ENCODE measurements at places on chromosomes 3 and 15.

DNA sequence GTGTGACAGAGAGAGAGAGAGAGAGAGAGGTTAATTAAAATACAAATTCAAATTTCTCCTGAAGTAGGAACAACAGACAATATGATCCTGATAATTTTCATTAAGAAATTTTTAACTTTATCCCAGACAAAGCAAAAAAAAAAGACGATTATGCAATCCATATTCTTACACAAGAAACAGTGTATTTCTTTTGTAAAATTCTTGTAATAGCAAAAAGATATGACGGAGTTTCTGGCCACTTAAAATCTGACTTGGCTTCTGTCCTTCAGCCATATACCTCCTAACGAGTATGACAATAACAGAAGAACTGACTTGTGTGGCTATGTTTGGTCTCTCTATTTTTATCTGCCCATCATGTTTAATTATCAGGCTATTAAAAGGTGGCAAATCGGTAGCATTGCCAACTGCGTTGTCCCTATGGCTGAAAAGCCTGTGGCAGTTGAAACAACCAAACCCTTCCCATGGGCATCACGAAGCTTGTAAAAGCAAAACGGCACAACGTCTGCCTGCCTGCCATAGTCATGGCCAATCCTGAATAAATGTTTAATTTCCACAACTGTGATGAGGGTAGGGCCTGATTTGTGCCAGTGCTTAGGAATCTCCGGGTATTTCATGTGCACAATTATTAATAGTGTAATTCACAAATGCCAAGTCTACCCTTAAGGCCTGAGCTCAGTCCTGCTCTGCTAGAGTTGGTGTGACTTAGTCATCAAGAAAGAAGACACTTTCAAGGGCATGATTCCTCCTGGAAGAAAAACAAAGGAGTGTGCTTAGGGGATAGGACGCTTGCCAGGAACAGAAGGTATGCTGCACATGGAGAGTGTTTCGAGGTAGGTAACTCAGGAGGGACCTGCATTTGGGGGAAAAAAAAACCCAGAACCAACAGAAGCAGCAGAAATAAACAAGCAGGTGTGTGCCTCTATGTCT is 1090.2 kb downstream of the FHIT start:
- no peak for DNase-seq

- DNase-seq, result no peak
These were observed 305.5 kb downstream of the SHQ1 start for GRCh38 chr3:72542781-72543180.

GRCh38 chr3:178306432-178307115 is 229.7 kb upstream of the KCNMB2 start:
- DNase-seq, result peak; percentile 69

- no peak for DNase-seq
These were observed 263.2 kb upstream of the TGFBR2 start for GRCh38 chr3:30343067-30343831.

GRCh38 chr3:163722405-163722804 is 1355.9 kb downstream of the SI start:
- DNase-seq, result no peak

DNA sequence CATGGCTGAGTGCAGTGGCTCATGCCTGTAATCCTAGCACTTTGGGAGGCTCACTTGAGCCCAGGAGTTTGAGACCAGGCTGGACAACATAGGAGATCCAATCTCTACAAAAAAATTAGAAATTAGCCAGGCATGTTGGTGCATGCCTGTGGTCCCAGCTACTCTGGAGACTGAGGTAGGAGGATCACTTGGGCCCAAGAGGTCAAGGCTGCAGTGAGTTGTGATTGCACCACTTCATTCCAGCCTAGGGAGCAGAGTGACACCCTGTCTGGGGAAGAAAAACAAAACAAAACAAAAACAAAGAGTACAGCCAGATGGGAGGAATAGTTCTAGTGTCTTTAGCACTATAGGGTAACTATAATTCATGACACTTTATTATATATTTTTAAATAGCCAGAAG is 26.2 kb upstream of the COMMD4 start:
- DNase-seq, result no peak

DNA sequence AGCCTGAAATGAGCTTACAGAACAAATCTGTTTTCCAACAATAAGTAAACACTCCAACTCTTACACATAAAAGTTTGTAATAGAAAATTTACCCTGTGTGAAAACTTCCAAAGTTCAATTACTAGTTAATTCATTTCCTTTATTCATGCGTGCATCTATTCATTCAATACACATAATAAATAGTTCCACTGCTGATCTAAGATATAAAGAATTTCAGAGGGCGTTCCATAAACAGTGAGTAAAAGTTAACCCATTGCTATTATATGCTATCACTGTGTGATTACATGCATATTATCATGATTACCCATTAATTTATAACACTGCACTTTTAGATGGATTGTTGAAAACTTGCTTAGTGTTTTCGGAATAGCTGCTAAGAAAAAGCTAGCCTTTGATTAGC is 36.2 kb upstream of the CFAP20DC start:
- DNase-seq, result no peak

- DNase-seq, result no peak
These were observed 38.6 kb upstream of the DPPA4 start for GRCh38 chr3:109375975-109376374.

DNA sequence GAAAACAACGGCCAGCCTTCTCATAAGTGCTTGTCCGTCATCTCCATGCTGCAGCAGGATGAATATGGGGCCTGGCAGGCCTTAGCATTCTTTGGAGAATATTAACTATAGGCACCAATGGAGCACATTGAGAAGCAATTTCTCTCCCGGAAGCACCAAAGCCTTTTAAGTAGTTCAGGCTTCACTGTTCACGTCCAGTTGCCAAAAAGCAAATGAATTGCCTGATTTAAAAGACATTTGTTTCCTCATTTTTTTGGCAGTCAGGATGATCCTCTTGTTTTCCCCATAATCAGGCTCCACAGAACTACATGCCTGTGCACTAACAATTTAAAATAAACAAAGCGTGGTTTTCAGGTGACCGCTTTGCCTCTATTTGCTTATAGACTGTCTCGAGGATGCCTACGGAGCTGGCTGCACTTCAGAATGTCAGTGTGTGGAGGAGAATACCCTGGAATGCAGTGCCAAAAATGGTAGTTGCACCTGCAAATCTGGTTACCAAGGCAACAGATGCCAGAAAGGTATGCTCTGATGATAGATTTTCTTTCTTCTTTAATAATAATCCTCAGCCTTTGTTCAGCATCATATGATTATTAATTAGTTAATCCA is 725.2 kb upstream of the GOLIM4 start:
- no peak for DNase-seq

DNA sequence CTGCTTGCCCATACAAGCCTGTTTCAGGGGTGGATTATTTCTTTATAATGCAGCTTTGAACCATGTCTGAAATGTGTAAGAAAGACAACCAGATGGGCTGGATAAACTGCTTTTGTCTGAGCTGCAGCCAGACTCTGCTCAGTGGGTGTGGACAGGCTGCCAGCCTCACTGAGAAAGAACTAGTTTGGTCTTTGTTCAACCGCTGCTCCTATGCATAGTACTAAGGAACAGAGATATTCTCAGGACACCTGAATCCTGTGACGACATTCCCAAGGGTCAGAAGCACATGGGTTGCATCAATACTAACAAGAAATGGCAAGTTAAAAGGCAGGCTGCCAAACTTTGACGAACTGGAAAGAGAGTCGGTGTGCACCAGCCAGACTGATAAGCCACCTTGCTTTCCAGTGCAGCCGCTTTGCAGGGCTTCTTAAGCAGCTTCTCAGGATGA is 57.2 kb downstream of the PLD1 start:
- peak; percentile 27 for DNase-seq

- DNase-seq, result no peak
These were observed 26.9 kb upstream of the MFSD1 start for GRCh38 chr3:158774965-158775364.

DNA sequence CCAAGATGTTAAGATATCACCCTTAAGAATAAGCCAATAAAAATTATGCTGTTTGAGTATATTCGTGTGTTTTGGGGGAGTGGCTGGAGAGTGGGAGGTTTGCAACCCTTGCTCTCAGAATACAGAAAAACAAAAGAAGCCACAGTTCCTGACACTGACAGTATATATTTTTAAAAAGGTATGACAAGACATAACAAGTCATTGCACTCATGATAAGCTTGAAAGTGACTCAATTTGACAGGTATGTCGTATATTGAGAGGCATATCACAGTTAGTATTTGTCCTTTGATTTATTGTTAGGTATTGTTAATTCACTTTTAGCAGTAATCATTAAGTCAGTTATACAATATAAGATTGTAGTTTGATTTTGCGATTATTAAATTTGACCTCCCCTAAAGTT is 73.1 kb upstream of the TSC22D2 start:
- no peak for DNase-seq

DNA sequence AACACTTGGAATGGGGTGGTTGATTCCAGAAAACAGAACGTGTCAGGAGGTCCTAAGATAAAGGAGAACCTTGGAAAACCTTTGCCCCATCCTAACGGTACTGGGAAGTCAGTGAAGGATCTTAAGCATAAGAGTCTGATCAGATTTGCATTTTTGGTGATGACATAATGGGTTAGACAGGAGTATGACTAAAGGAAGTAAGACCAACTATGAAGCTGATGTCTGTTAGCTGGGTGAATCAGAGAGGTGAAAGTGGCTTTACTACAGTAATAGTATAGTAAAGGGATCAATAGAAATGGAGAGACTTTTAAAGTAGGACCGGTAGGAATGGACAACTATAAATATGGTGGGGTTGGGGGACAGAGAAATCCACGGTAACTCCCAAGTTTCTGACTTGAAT is 12.6 kb downstream of the GTF2A2 start:
- no peak for DNase-seq

- no peak for DNase-seq
These were observed 155.8 kb downstream of the FAM43A start for GRCh38 chr3:194841515-194841841.

DNA sequence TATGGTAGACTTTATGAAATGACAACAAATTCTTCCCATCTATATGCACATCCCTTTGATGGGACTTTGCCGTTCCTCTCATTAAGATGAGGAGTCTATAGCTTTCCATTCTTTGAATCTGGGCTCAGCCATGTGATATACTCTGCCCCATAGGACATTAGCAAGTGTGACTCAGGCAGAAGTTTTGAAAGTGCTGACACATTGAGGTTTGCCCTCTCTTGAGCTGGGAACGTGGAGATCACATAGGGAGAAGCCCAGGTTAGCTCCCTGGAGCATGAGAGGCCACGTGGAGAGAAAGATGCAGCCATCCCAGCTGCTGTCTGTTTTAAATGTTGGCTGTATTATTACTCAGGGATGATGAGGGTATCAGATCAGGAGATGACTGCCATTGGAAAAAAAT is 67.7 kb upstream of the OXTR start:
- DNase-seq, result peak; percentile 77

DNA sequence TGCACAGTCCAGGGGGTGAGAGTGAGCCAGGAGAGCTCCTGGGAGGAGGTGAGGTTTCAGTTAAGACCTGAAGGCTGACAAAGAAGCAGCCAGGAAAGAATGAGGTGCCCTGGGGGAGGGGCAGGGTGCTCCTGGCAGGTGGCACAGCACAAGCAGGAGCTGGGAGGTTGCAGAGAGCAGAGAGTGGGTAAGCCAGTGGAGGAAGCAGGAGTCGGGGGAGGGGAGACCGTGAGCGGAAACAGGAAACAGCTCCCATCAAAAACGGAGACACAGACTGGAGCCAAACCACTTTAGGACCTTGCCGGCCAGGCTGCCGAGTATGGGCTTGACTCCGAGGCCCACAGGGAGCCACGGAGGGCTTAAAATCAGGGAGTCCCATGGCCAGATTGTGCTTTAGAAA is 12.1 kb upstream of the FBLN2 start:
- DNase-seq, result no peak

DNA sequence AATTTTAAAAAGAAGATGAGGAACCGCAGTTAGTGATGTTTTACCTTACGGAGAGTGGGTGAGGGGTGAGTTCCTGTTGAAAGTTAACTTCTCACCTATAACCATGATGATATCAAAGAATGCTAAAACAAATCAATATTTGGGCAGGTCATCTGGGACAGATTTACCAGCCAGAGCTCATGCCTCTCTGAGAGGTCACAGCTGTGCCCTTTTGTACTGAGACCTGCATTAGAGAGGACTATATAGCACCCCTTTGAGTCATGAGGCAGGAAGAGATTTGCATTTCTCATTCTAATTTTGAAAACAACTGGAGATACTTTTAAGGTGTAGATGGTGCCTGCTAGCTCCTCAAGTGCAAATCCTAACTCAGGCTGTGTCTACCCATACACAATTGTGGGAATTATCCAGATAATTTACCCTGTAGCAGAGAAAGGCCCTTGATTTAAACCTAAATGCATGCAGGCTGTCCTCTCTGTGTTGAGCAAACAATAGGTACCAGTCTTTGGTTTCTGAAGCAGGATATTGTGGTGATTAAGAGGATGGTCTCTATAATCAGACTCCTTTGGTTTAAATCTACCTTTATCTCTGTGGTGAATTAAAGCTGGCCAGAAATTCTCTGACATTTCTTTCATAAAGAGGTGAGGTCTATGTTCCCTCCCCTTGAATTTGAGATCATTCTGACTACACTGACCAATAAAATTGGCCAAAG is 5.8 kb upstream of the TM4SF4 start:
- DNase-seq, result no peak

DNA sequence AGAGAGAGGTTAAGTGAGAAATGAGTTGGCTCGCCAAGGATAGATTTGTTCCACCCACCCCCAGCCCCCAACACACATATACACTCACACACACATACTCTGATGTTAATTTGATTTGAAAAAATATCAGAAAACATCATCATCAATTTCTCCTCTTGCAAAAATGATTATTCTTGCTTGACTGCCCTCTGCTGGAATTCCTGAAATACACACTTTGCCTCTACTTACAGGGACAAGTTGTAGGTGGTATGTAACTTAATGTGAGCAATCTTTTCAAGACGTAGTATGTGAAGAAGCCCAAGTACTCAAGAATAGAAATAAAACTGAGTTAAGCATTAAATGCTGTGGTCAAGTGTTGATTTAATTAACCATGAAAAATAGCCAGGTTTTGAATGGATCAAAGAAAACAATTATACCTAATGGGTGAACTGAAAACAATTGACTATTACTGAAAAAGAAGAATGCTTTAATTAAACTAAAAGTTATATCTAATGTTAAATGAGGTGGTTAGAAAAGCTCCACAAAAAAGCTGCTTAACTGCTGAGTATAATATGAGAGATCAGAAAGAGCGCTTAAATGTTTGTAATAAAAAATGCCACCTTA is 46.6 kb upstream of the MDFIC2 start:
- peak; percentile 12 for DNase-seq

DNA sequence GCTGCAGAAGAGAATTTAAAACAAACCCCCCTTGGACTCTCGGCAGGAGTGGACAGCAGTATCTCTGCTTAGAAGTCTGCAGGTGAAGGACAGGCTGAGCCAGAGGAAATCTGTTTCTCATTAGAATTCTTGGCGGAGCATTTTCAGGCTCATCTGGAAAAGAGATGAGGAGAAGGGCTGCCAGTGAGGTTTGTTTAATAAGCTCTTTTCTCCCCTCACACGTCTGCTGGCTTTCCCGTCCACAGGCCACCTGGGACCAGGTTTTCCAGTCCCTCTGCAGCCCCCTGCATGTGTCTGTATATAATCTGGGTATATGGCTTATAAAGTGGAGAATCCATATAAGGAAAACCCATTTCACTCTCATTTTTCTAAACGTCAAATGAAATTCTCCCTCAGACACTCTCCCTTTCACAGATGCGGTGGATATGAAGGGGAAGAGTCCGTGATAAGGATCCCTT is 155.4 kb upstream of the TPM1 start:
- DNase-seq, result peak; percentile 78

- no peak for DNase-seq
These were observed 2.2 kb downstream of the SLC12A6 start for GRCh38 chr15:34335176-34336032.

Data from fibroblast of skin of abdomen (primary cell).